ENCODE measurements at places on chromosomes 2 and 18.

DNA sequence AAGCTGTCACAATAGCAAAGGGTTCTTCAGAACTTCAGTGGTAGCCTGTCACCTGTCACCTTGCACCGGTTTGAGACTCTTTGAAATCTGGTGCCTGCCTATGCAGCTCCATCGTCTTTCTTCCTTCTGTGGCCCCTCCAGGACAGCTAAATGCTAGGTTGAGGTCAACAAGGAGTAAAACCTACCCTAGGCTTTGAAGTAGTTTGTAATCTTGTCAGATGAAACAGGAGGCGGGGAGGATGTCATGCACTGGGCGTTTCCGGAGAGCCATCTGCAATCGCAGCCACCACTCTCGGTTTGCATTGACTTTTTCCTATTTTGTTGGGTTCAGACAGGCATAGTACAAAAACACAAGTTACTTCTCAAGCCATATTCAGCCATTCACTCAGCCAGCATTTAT lies 116.7 kb downstream of the LPIN1 start:
- DNase-seq = no peak

GRCh38 chr18:27785815-27786471 lies 391.0 kb downstream of the CDH2 start:
- DNase-seq = no peak

DNA sequence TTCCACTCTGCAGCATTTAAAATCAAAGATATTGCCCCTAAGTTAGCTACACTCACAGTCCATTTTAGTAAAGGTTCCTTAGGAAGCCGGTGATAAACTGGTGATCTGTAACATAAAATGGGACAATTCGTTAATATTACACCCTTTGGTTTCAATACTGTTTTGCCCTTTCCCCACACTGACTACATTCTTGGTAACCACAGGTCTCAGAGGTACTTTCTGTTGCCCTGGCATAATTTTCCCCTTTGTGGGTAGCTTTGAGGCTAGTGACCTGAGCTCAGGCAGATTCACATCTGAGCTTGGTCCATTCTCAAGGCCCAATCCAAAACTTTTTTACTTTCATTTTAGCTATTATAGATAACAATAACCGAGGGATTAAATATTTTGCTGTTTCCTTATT lies 32.9 kb upstream of the CSRNP3 start:
- DNase-seq = no peak

GRCh38 chr2:4898706-4899105 lies 793.5 kb upstream of the SOX11 start:
- DNase-seq = no peak

DNA sequence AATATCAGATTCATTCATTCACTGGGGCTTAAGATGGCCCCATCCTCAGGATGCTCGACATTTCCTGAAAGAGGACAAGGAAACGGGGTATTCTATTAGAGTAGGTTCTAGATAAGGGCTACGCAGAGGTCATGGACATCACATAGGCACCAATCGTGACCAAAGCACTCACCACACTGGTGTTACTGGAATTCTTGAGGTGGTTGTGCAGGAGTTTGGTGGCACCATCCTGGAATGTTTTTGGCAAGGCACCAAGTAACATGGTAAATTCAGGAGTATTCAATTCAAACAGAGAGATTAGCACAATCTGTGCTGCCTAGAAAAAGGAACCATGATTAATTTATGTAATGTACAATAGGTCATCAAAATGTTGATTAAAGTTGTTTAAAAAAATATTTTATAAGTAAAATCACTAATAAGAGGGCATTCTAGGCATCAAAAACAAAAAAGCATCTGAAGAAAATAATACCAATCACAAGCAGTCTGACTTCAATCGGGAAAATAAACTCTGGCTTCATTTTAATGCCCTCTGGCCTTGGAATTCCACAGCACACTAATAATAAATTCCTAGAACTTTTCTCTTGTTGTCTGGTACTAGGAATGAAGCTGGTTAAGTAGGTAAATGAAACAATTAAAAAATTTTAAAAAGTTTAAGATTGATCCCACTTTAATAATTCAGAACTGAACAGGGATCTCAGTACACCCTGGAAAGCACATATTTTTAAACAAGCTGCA lies 102.8 kb upstream of the TFCP2L1 start:
- no peak for DNase-seq

DNA sequence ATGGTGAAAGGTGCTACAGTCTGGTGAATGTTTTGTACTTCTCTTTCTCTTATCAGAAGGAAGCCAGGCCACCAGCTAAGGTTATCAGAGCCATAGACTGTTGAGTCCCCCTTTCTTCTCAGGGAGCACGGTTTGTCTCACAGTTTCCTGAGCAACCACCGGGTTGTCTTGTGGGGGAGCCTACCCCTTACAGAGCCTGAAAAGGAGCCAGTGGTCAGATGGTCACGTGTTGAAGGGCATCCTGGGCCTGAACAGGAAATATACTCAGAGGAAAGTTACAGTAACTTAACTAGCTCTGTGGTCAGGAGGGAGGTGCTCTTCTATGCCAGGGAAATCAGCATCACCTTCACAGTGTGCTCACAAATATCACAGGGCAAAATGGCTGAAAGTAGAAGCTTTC lies 11.6 kb downstream of the CD28 start:
- no peak for DNase-seq

- no peak for DNase-seq
Observed at GRCh38 chr18:23943104-23943503, 71.5 kb upstream of the TTC39C start.

GRCh38 chr2:232636788-232637420 lies 3.5 kb downstream of the EFHD1 start:
- DNase-seq = no peak

DNA sequence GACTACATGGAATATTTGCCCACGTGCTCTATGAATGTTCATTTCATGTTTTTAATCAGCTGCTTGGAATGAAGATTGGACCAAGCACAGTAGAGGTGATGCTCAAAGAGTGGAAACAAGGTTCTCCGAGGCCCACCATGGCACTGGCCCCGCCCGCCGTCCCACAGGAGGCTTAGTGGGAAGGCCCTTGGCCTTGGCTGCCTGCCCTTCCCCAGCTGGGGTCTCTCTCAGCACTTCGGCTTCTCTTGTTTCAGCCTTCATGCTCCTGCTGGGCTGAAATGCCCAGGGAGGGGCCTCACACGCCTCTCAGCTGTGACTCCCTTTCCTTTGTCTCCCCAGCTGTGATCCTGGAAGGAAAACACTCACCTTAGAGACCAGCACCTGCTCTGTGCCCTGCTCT lies 833.2 kb downstream of the GALR1 start:
- DNase-seq = no peak

GRCh38 chr2:39429746-39430145 lies 7.3 kb downstream of the MAP4K3 start:
- DNase-seq = no peak

DNA sequence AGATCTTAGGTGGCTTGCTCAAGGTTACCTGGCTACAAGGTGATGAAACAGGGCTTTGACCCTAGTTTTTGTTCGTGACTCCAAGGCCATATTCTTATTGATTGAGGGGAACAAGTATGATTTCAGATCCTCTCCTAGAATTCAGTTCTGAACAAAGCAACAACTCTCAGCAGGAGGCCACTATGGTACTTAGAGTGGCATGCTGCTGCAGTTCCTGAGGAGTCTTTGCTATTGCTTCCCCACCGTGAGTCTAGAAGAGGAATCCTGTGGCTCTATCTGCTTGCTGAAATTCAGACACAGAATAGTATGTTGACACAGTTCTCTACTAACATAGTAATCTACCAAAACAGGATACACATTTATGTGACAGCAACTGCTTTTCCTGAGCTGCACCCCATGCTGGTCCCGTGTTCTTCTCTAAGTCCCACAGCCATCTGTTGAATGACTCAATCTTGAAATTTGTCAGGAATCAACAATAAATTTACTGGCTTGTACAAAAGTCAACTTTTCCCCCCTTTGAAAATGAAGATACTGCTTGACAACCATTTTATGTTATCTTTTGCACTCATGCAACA lies 4.1 kb downstream of the TGFBRAP1 start:
- DNase-seq = no peak

DNA sequence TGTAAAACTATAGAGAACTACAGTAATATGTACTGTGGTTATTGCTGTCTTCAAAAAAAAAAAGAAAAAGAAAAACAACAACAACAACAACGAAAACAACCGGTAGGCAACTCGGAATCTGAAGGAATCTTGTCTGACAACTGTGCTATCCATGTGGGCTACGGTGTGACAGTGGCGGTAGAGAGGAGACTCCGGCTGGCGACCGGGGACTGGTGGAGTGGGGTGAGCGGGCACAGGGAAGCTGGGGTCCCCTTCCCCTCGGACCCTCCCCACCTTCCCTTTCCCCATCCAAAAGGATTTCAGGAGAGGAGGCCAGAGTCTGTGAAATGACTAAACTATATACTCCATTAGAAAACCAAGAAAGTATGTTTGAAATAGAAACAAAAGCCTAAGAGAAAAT lies 22.9 kb downstream of the IGFBP5 start:
- DNase-seq = no peak

- no peak for DNase-seq
Observed at GRCh38 chr18:11989174-11989573, 7.9 kb downstream of the IMPA2 start.

DNA sequence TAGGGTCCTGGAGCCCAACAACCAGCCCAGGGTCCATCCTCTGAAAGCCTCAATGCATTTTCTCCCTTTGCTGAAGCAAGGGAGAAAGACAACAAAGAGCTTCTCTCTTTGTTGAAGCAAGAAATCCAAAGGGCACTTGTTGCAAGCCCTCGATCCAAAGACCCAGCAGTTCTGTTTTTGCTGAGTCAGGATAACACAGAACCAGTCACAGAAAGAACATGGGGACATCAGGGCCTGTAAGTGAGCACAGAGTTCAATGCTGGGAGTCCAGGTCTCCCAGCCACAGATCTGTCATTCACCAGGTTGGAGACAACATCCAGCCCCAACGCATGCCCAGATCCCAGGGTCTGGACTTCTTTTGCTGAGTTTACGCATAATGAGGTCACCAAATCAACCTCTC lies 315.8 kb upstream of the KLHL29 start:
- no peak for DNase-seq

GRCh38 chr2:150376553-150377335 lies 110.7 kb downstream of the RND3 start:
- DNase-seq = no peak

GRCh38 chr2:13504808-13505207 lies 788.1 kb downstream of the TRIB2 start:
- no peak for DNase-seq

DNA sequence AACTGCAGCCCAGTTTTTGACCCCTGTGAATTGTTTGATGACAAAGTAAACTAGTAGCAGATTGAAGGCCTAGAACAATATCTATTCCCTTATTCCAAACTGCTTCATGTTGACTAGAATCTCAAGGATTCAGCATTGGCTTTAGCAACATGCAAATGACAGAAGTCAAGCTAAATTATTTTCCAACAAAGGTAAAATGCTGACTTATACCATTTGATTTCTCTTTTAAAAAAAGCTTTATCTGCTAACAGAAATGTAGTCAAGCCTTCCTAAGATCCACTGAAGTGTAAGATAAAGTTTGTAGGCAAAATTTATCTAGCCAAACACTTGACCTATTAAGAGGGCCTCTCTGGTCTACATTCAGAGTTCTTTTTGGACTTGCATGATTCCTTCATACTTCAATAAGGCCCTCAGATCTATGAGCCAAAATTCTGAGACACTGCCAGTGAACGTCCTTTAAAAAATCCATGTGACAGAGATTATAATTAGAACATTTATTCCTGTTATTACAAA lies 9.5 kb upstream of the CYBRD1 start:
- DNase-seq = no peak

DNA sequence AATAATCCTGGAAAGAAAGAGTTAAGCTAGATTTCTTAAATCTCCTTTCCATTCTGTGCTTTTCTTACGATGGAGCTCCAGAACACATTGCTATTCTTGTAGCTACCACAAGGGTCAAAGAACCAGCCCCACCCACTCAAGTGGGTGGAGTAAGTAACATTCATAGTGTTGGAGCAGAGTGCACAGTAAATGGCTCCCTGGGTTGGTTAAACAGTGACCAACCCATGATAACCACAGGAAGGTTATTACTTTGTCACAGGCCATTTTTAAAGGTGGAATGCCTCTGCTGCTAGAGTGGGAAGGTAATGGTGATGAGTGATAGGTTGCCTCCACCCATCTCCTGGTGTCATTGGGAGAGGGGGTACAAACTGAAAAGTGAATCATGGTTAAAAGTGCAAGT lies 13.9 kb downstream of the ARPC2 start:
- no peak for DNase-seq

DNA sequence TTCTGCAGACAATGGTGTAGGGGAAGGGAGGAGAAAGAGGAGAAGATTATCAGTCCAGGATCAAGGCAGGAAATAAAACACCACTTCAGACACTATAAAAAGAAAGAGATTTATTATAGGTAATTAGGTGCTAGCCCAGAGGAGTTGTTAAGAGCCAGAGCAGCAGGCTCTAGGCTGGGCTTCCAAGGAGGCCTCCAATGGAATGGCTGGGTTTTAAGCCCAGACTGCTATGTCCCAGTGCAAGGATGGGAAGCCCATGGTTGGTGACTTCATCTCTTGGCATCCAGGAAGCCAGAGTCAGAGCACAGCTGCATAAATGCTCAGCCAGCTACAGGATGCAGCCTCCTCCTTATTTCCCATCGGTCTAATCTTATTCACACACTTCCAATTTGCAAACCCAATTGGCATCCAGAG lies 95.6 kb downstream of the LAMA3 start:
- no peak for DNase-seq

GRCh38 chr2:203072371-203072770 lies 57.7 kb downstream of the NBEAL1 start:
- no peak for DNase-seq

GRCh38 chr18:12844391-12844790 lies 39.6 kb downstream of the PTPN2 start:
- no peak for DNase-seq

DNA sequence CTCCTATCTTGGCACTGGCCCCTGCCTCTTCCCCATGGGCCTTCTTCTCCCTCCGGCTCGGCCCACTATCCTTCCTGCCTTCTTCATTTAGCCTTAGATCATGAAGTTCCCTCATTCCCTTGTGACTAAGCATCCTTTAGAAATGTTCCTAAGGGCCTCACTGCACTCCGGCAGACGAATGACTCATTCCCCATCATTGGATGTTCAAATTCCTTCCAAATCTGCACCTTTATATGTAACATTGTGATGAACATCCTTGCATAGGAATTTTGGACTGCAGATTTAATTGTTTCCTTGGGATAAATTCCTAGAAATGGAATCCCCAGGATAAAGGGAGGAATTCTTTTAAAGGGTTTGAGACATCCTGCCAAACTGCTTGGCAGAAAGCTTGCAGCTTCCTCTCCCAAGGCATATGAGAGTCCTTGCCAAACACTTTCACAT lies 19.0 kb downstream of the CRACDL start:
- DNase-seq = no peak

- DNase-seq = no peak
Observed at GRCh38 chr2:219362524-219363164, 25.1 kb downstream of the DNPEP start.

GRCh38 chr2:80592106-80592505 lies 287.6 kb upstream of the LRRTM1 start:
- DNase-seq = no peak

- DNase-seq = no peak
Observed at GRCh38 chr18:11071300-11071699, 78.1 kb downstream of the PIEZO2 start.
